ENCODE measurements at places on chromosomes 2 and 18. TPM values are rescaled to one million over a fixed set of nuclear protein-coding genes. Genes with fewer than 3 reads are reported as not detected.

GRCh38 chr2:75099521-75099922 is 99.8 kb downstream of the TACR1 start:
- H3K4me1 ChIP-seq: no peaks in the 10 kb centered on the region
- H3K27me3 ChIP-seq: no peaks in the 10 kb centered on the region
- no peak for DNase-seq
- no peak overlapping the region for H3K4me3 ChIP-seq

DNA sequence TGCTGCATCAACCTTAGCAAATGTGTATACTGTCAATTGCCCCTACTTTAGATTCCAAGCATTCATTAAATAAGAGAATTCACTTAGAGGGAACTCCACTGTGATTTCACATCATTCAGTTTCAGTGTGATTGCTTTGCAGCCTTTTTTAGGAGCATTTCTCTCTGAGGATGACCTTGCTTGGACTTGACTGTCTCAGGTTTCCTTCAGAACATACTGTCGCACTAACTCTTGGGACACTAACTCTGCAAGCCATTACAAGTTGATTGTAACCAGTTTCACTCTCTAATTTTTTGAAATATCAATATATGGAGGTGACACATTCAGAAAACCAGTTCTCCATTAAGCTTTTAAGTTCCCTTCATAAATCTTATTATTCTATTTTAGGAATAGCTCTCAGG is 6.6 kb upstream of the ZCCHC2 start:
- no peak overlapping the region for H3K4me3 ChIP-seq
- H3K36me3 ChIP-seq: no peaks in the 10 kb centered on the region
- no peaks in the 10 kb centered on the region for H3K4me1 ChIP-seq
- no peaks in the 10 kb centered on the region for H3K27me3 ChIP-seq
- no peak for DNase-seq

KATNAL2 gene
- 1.2 TPM for total RNA-seq

DNA sequence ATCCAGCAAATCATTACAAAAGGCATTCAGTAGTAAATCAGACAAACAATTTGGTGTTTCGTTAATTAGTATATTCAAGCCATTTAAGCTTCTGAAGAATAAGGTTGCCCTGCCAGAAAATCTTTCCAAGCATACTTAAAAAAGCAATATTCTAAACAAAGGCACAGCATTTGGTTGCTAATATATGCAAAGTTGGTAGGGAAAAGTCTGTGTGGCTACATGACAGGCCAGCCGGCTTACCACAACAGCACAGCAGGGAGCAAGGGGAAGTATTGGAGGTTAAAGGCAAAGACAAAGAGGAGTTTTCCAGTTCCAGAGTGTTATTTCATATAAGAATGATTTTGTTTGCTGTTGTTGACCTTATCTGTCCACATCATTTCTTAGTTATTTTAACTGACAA is 282.3 kb downstream of the MBD5 start:
- no peaks in the 10 kb centered on the region for H3K27me3 ChIP-seq
- DNase-seq: no peak
- no peaks in the 10 kb centered on the region for H3K4me1 ChIP-seq
- no peak overlapping the region for H3K27ac ChIP-seq
- no peak overlapping the region for H3K4me3 ChIP-seq

GRCh38 chr2:181036848-181037603 is 56.6 kb downstream of the UBE2E3 start:
- no peaks in the 10 kb centered on the region for H3K4me1 ChIP-seq
- no peaks in the 10 kb centered on the region for H3K27me3 ChIP-seq
- H3K27ac ChIP-seq: no peak overlapping the region
- DNase-seq: no peak
- H3K4me3 ChIP-seq: no peak overlapping the region

All from sigmoid colon (tissue), 7 donors.